Activated T-cell treated with anti-CD3 and anti-CD28 coated beads, Interleukin-2, amount 50 U/mL, for 1 hour (primary cell): ENCODE measurements at places on chromosomes 5 and 9.

DNA sequence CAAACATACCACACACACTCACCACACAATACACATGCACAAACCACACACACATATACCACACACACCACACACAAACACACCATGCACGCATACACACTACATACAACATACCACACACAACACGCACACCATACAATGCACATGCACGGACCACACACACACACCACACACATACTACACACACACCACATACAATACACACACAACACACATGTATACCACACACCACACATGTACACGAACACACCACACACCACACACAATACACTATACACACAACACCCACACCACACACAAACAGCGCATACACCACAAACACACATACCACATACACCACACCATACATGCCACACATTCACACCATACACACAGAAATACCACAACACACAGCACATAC, 480.3 kb downstream of the DIRAS2 start:
- DNase-seq = no peak

DNA sequence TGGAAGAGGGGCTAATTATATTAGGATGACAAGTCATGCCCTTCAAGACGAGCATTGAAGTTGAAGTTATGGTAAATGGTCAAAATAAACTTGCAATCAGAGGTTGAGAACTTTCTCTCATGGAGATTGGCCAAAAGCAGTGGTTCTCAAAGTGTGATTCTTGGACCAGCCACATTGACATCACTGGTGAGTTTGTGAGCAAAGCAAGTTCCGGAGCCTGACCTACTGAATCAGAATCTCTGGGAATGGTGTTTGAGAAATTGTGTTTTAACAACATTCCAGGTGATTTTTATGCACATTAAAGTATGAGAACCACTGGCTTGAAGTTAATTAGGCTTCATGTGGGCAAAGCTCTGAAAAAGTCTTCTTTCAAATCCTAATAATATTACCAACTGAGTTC, 403.5 kb downstream of the ZSWIM6 start:
- no peak for DNase-seq

DNA sequence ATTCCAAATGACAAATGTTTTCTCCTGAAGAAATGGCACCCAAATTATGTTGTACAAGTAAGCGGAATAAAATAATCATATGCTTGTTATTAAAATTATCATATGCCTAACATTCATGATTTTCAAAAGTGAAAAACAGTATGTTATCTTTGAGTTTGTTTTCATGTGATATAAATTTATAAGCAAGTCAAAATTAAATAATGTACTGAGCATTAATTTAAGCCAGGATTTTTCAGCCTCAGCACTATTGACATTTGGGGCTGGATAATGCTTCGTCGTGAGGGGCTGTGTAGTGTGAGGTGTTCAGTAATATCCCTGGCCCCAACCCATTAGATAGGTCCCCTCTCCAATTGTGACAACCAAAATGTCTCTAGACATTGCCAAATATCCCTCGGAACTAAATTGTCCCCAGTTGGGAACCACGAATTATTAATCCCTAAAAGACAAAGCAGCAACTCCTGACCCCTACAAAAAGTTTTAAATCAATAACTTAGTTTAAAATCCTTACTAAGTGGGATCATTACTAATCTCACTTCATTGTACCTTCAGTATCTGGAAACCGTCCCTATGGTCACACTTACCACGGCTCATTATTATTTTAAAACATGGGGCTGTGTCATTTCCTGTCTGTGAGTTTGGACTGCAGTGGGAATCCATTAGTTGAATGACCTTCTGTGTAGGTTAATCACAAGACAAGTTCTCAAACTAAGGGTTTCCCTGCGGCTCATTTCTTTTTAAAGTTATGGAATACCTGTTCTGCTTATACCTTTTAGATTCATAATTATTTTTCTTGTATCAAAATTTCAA, 1.3 kb upstream of the NNT start:
- DNase-seq = no peak

GRCh38 chr9:127463382-127463781, 12.1 kb downstream of the LRSAM1 start:
- DNase-seq = no peak

DNA sequence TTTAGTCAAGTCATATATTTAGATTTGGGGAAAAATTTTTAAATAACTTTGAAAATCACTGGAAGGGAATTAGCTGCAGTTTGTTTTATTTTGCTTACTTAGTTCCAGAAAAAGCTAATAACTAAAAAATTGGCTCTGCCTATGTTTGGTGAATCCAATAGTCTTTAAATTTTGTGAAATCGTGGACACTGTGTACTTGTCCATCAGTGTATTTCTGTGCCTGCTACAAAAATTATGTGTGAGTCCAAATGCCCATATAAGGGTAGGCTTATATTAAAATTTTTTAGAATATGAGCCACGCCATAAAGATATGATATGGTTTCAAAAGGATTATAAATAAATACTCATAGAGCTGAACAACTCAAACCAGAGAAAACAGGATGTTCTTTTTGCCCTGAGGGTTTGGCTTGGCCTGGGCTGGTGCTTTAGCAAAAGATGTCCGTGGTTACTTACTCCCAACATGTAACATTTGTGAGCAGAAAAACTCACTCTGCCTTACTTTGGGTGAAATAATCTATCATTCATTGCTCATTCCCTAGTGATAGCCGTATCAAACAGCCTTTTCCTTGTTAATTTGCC, 133.2 kb upstream of the PRLR start:
- no peak for DNase-seq

- no peak for DNase-seq
These were observed 240.6 kb downstream of the TRIM32 start for GRCh38 chr9:116927726-116928125.

GRCh38 chr5:121748686-121749085, 103.0 kb upstream of the FTMT start:
- no peak for DNase-seq

DNA sequence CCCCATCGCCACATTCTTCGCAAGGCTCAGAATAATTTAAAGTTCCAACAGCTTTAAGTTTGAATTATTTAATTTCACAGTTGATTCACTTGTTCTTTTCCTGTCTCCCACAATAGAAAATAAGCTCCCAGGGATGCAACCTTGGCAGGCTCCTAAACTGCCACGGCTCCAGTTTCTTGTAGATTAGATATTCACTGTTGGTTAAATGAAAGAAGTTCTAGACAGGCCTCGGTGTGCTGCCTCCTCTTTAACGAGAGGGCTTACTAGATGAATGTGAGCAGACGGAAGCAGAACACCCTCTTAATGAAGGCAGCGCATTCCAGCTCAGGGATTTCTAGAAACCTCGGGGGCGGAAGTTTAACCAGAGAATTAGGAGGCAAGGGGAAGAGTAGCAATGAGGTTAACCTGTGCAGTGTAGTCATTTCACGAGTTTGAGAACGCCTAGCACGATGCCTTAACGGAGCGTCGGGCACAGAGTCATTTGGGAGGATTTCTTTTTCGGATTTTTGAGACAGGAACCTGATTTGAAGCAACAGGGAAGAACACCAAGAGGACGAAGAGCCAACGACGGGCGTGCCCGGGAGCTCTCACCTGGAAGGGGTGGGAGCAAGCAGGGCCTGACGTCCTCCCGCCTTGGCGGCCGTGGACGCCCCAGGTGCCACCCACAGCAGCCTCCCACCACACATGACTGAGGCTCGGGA, 637 bp upstream of the SMC5 start:
- no peak for DNase-seq

DNA sequence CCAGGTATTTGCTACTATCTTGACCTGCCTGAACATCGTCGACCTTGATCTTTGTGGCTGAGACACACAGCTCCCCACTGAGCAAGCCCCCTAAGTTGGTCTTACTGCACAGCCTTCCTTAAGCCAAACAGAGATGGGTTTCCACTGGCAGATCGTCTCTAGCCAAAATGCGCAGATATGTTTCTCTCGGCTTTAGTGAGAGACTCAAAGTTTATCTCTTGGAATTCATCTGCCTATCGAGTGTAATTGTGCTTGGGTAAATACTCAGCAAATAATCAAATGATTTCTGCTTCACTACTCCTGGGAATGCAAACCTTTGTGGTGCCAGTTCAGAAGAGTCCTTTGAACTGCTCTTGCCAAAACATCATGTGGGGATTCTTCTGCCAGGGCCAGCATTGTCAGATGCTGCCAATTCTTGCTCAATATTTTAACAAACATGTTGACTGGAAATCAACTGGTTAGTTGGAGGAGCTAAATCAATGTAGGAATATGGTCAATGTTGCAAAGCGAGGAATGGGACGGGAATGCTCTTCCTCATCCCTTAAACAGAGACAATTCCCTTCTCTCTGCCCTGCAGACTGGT, 141.2 kb upstream of the SLC28A3 start:
- no peak for DNase-seq

DNA sequence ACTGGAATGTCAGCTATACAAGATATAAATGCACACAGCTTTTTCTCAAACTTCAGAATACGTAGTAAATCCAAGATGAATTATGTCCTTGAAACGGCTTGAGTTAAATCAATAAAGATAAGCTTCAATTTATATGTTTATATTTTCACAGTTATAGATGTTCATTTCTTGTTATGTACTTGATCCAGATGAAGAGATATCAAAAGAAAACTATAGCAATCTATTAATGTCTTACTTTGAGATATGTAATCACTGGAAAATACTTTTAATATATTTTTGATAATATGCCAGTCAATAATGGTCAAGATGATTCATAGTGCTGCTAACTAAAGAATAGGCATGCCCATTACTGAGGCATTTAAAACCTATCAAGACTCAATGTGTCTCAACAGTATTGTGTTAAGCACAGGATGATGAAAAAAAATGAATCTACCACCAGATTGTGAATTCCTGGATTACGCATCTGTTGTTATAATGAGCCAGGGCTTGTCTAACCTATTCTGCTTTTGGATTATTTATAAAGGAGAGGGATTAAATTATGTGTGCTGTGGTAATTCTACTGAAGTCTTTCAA, 372.6 kb upstream of the PRR16 start:
- DNase-seq = no peak

- DNase-seq = no peak
These were observed 931 bp downstream of the FAM219A start for GRCh38 chr9:34457266-34458012.

DNA sequence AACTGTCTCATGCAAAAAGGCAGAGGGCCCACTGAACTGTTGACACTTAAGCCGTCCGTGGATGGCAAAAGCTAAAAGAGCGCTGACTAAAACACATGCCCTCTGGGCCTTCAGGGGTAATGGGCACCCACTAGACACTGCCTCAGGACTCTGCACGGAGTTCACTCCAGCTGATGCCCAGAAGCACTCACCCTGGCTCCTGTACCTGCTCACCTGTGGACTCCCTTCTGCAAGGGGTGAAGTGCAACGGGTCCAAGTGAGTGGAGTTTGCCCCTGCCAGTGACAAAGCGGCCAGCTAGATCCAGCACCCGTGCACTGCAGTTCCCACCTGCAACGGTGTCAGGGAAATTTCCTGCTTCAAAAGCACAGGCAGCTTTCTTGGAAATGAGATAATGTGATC, 50.2 kb downstream of the SLC1A1 start:
- DNase-seq = no peak

- DNase-seq = no peak
These were observed 515.6 kb downstream of the CCDC171 start for GRCh38 chr9:16068476-16068875.

- DNase-seq = no peak
These were observed 29.1 kb upstream of the GRIA1 start for GRCh38 chr5:153461341-153461740.

GRCh38 chr5:6494939-6495338, 46.3 kb downstream of the UBE2QL1 start:
- DNase-seq = no peak
